HT1080 (cell line): ENCODE measurements at places on chromosomes 4 and X. TPM values are rescaled to one million over a fixed set of nuclear protein-coding genes. Genes with fewer than 3 reads are reported as not detected.

DNA sequence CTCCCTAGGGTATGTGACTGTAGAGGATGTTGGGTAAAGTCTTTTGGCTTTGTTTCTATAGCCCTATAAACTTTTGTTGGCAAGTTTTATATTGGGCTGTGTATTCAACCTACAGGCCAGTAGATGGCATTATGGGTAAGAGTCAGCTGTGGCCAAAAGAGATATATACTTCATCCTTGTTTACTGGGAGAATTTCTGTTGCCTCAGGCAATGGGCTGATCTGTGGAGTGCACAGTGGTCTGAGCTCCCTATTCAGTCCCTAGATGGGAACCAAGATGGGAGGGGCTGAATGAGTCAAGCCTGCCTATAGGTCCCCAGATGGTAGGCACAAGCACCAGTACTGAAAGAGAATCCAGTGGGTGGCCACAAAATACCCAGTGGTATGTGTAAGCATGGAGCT lies 580.6 kb downstream of the EPHA5 start:
- DNase-seq: peak; percentile 36

- no peak for DNase-seq
These were observed 134.3 kb downstream of the BMPR1B start for GRCh38 chr4:94892051-94892450.

- peak; percentile 40 for DNase-seq
These were observed 356.7 kb downstream of the GALNTL6 start for GRCh38 chr4:172169871-172170270.

The PRR32 gene
- total RNA-seq: not detected in 2 replicates

DNA sequence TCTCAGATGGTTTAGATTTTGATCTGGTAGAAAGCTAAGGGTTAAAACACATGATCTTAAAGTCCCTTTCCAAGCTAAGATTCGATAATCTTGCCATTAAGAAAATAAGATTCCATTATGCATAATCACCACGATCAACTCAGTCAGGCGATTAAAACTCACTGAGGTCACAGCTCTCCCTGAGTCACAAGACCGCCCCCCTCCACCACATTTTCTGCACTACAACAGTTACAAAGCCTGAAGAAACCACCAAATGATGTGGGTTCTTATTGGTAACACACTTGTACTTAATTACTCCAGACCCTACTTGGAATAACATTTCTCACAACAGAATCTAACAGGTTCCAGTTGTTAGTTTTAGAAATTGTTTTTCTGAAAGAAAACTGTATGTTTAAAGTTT lies 62.8 kb downstream of the SH3KBP1 start:
- peak; percentile 13 for DNase-seq

GRCh38 chr4:143302536-143302935 lies 34.1 kb upstream of the GAB1 start:
- DNase-seq: no peak

The POLA1 gene
- 19.7 and 20.1 TPM in 2 replicates for total RNA-seq
